ENCODE measurements at places on chromosomes 7 and 10. TPM values are rescaled to one million over a fixed set of nuclear protein-coding genes. Genes with fewer than 3 reads are reported as not detected.

RPP30 gene
- 45.2 TPM for total RNA-seq

PTN gene
- 20.8 TPM for total RNA-seq

DGKI gene
- total RNA-seq = 1.5 TPM

DNA sequence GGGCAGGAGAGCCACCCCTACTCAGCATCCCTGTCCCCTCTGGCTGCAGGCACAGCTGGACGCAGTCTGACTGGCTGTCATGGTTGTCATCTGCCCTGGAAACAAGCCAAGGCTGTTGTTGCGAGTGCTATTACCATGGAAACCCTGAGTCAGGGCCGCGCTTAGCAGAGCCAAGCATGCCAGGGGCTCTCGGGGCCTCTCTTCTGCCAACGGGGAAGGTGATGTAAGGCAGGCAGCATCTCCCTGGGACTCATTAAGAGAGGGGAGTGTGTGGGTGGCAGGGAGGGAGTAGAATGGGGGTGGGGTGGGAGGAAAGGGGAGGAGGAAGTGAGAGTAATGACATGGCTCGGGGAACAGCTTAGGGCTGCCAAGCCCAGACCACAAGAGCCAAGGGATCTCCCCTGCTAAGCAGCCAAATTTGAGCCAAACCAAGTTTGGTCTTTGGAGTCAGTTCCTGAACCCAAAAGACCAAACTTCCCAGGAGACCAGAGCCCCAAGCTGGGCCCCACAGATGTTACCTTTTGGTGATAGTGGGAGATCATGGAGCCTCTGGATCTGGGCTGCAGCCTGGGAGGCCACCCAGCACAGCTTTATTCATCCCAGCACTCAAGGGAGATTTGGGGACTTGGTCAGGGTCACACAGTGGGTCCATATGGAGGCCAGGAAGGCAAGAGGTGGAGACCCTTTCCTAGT lies 67.6 kb downstream of the TMEM130 start:
- DNase-seq = peak; percentile 58

C10orf67 gene
- 0.30 TPM for total RNA-seq

GRCh38 chr7:78794101-78794500 lies 659.4 kb downstream of the MAGI2 start:
- DNase-seq = no peak

DNA sequence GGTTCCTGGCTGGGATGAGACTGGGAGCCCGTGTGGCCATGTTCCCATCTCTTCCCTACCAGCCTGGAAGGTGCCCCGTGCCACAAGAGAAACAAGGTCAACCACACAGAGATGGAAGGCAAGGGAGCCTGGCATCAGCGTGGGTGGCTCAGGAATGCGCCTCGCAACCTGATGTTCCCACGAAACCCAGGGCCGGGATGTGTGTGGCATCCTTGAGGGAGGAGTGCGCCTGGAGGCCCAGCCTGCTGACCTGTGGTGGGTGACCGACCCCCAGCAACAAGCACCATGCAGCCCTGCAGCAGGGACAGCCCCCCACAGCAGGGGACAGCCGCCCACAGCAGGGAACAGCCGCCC lies 267.2 kb downstream of the ELFN1 start:
- no peak for DNase-seq

Data from skin of body (tissue), 3 donors.